CD4-positive, alpha-beta T cell treated with Interleukin-6 at 100 ng/mL for 8 hours (primary cell): ENCODE measurements at places on chromosomes 6 and 20.
A peak's percentile ranks its signal among the peaks of the same experiment; 100 is the strongest.

DNA sequence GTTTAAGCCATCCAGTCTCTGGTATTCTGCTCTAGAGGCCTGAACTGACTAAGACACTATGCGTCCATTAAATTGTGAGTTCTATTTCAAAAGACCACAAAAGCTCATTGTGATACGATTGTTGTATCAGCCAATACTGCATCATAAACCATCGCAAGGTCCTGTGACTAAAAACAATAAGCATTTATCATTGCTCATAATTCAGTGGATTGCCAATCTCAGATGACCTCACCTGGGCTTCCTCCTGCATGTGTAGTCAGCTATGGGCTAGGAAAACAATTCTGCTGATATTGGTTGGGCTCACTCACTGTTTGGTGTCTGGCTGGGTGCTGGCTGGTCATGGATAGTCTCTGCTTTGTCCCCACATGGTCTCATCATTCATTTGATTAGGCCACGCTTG, 592.7 kb upstream of the BTBD3 start:
- no peak for DNase-seq

- no peak for DNase-seq
Measured at GRCh38 chr6:106972500-106972899, 2.0 kb downstream of the CD24 start.

DNA sequence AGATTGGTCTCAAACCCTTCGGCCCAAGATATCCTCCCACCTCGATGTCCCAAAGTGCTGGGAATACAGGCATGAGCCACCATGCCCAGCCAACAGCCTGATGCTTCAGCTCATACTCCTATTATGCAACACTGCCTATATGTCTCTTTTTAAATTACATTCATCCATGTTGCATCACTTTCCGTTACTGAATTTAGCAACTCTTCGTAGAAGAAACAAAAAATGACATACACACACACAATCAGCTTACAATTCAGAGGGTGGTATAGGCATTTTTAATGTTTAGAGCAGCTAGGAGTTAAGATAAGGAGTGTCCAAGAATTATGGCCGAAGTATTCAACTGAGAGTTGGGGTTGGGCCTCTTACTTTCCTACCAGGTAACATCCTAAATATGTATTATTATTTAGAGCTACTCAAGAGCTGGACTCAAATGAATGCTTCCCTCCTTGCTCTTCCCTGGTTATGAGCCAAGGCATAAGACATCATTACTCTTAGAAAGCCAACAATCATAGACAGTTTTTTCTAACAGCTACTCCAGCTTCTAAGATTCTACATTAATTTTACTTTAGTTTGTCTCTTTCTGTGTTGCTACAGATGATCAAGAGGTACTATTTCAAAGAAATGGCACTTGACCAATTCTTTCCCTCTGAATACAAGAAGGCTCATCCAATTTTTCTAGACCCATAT, 62.0 kb upstream of the BMP5 start:
- DNase-seq = no peak

DNA sequence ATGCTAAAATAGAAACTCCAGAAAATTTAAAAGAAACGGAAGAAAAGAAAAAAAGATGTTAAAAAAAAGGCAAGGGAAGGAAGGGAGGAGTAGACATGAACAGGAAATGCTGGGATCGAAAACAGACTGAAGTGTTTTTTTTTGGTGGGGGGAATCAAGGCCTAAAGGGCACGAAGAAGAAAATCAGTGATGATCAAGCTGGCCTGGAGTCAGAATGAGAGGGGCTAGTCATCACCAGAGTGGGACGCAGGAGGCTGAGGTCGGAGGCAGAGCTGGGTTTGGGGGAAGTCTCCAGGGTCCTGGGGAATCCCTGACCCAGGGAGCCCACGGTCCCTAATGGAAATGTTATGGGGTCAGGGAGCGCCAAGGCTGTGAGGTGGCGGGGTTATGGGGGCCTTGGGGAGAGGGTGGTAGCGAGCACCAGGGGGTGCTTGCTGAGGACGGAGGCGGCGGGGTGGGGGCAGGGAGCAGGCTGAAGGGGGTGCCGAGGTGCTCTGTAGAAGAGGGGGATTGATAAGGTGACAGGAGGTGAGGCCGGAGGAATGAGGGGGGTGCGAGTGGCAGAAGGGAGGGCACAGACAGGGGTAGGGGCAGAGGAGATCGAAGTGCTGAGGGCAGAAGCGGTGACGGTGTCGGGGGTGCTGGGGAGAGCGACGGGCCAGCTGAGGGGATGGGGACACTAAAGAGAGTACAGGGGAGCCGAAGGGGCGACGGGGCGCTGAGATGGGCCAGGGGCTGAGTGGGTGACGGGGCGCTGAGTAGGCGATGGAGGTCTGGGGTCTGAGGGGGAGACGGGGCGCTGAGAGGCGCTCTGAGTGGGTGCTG, 684 bp downstream of the ZNFX1 start:
- DNase-seq = no peak

GRCh38 chr6:128432394-128432793, 88.0 kb downstream of the PTPRK start:
- no peak for DNase-seq

GRCh38 chr6:90595854-90596253, 9.0 kb upstream of the MAP3K7 start:
- no peak for DNase-seq

DNA sequence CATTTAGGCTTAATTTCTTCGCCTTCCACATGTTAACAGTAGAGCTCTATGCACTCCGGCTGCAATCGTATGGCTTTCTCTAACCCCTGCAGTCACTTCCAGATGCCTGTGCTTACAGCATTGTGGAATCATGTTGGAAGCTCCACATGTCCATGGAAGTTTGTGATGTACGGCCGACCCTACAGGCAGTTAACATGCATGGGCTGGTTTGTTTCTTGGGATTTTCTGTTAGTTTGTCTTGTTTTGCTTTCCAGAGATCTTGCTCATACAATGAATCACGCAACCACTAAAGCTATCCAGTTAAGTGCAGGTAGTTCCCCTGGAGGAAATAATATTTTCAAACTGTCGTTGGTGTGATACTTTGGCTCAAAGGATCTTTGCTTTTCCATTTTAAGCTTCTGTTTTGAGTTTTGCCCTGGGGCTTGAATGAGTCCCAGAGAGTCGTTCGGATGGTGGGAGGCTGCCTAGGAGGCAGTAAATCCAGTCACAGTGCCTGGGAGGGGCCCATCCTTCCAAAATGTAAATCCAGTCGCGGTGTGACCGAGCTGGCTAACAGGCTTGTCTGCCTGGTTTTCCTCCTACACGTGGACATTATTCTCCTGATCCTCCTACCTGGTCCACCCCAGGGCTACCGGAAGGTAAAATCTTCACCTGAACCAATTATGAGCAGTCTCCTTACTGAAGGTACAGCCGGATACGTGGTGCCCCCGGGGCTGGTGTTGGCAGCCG, 225.9 kb downstream of the SMOC2 start:
- no peak for DNase-seq

DNA sequence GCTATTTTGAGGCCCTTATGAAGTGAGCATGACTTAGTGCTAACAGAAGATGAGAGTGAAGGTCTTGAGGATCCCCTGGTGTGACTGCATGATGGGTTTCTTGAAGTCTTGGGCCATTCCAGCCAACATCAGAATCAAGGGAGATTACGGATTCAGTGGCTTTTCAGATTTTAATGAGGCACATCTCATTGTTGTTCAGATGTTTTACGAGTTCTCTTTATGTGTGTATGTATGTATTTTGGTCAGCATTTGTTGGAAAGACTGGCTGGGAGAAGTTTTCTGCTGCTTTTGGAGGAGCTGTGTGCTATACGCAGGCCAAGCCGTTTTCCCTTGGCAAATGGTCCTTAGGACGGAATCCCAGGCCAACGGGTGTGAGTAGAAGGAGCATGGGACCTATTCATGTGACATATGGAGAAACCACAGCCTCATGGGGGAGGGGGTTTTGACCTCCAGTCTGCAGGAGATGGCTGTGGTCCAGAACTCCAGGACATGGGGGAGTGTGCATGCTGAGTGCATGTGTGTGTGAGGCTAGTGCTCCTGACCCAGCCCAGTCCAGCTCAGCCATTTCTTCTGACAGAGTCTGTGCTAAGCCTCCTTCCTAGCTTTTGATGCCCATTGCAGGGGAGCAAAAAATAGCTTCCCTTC, 35.3 kb downstream of the CHMP4B start:
- DNase-seq = no peak

GRCh38 chr20:15439551-15439950, 1102.1 kb upstream of the FLRT3 start:
- no peak for DNase-seq

- DNase-seq = no peak
Measured at GRCh38 chr6:168962886-168963285, 290.8 kb downstream of the THBS2 start.

DNA sequence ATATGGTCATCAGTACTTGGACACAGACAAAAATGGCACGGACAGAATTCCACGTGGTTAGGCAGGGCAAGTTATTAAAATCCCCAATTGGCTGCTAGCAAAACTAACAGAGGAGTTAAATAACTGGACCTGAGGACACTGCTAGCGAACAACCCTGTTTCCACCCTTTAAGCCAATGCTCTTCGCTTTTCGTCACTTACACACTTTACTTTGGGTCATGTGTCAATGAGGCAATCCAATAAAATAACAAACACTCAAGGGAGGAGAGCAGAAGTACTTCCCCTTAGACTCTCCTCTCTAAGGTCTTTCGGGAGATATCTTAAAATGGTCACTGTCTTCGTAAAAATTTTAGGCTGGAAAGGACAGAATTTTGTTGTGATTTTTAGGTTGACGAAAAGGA, 68.6 kb downstream of the LCA5 start:
- DNase-seq = no peak

- DNase-seq = no peak
Measured at GRCh38 chr6:25456249-25457040, 177.3 kb downstream of the CARMIL1 start.

GRCh38 chr6:27870291-27870870, 41.8 kb downstream of the OR2B2 start:
- no peak for DNase-seq

- DNase-seq = no peak
Measured at GRCh38 chr6:169828176-169828575, 76.8 kb downstream of the ERMARD start.

- no peak for DNase-seq
Measured at GRCh38 chr6:158642097-158642601, 2.4 kb downstream of the DYNLT1 start.

DNA sequence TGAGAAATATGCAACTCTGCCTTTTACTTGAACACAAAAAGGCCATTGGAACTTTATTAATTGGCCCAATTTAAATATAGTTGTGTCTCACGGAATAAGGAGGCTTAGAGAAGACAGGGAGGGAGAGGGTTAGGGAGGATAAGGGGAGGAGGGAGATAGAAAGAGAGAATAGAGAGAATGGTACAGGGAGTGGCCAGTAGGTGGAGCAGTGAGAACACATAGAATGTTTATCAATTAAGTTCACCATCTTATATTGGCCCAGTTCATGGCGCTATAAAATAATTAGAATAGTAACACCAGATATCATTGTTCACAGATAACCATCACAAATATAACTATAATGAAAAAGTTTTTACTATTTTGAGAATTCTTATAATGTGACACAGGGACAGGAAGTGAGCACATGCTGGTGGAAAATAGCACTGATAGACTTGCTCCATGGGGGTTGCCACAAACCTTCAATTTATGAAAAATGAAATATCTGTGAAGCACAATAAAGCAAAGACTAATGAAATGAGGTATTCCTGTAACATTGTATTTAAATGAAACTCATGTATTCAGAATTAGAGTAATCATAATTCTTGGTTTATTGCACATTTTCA, 374.1 kb upstream of the MANEA start:
- no peak for DNase-seq

- no peak for DNase-seq
Measured at GRCh38 chr6:87110636-87111035, 15.7 kb upstream of the CGA start.

GRCh38 chr6:159941286-159942113, 27.4 kb upstream of the IGF2R start:
- peak; percentile 51 for DNase-seq

GRCh38 chr20:56779452-56780143, 150.5 kb downstream of the TFAP2C start:
- no peak for DNase-seq

GRCh38 chr6:3260772-3261517, 2.2 kb downstream of the PSMG4 start:
- no peak for DNase-seq
